ENCODE measurements at places on chromosomes 4 and X.

DNA sequence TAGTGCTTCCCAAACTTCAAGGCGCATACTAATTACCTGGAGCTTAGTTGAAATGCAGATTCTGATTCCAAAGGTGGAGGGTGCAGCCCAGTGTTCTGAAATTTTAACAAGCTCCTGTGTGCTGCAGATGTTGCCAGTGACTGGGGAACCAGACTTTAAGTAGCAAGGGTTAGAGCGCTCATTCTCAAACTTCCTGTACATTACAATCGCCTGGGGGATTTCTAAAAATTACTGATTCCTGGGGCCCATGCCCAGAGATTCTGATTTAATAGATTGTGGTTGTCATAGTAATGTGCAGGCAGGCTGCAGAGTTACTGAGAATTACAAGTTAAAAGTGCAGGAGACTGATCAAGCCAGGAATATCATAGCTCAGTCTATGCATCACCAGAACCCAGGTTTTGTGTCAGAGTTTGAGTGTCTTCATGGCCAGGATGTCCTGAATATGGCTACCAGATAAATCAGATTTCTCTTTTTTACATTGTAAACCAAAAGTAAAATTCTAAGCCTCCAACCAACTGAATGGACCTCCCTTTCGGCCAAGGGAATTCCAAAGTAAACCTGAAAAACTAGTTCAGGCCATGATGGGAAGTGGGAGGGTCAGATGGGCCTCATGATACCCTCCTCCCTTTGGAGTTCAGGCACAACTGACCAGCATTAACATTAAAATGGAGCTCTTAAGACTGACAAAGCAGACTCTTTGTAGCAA lies 121.6 kb downstream of the ATXN3L start:
- no peak for DNase-seq

GRCh38 chr4:52659722-52660261 lies 691 bp upstream of the USP46 start:
- peak; percentile 61 for DNase-seq

DNA sequence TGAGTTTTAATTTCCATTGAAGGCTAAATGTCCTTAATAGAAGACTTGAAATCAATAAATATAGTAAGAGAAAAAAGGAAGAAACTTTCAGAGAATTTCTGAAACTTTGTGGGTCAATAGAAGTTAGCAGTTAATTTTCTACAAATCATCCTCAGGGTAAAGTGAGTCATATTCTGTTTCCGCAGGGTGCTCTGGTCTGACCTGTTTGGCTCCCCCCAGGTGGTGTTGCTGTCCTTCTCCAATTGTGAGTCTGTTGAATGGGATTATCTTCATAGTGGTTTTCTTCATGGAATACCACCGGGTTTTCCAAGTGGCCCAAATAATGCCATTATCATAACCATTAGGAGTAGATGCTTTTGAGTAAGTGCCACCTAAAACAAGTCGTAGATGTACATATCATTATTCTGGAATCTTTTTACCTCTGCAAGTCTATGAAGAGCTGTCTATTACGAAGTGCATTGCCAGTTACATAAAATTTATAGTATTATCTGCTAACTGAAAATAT lies 7.7 kb downstream of the FGG start:
- no peak for DNase-seq

GRCh38 chrX:150409486-150409885 lies 46.4 kb downstream of the MAMLD1 start:
- DNase-seq: no peak

GRCh38 chr4:48779095-48779997 lies 733 bp downstream of the FRYL start:
- peak; percentile 78 for DNase-seq

DNA sequence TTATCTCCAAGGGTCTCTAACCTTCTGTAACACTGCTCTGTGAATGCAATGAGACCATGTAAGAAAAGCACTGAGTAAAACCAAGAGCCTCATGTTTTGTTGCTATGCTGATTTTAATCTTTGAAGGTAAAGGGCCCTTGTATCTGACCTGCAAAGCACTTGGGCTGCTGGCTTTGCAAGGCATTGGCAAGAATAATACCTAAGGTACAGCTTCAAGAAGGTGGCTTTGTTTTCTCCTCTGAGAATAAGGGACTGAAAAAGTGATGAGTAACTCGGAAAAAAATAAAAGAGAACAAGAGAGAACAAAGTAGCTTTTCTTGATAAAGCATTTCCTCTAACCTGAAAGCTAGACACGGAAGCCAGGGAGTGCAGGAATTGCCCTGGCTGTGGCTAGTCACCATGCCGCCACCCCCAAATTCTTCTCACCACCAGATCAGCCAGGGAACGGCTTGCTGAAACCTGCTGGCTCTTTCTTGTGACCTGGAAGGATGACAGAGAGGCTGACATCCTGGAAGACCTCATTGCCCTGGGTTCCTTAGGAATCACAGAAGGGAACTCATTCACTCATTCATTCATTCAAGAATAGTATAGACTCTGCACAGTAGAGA lies 41.8 kb upstream of the HS3ST1 start:
- DNase-seq: no peak

- peak; percentile 38 for DNase-seq
Measured at GRCh38 chrX:118727686-118728339, 407 bp downstream of the IL13RA1 start.

DNA sequence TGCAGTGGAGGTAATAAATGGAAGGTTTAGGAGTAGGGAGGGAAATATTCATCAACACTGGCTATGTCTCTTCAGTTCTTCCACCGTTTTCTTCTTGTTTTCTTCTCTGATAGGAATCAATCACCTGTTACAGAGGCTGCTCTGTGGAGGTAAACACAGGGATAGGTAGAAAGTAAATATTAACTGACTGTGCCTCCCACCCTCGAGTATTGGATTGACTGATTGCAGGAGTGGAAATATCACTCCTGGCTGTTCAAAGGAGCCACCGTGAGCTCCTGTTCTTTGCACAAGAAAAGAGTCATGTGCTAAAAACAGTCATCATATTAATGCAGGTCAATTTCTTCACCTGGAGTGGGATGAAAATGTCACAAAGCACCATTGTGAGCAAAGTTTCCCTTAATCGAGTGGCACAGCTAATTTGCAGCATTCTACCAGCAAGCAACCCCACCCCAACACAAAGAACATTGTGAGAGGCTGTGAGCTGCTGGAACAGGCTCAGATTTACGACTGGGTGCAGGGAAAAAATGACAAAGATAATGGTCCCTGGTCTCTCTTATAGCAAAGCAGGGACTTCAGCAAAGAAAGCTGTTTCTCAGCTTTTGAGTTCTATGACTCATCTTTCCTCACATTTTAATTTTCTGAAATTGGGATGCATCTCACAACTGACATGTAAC lies 113.7 kb upstream of the TSPAN5 start:
- no peak for DNase-seq

DNA sequence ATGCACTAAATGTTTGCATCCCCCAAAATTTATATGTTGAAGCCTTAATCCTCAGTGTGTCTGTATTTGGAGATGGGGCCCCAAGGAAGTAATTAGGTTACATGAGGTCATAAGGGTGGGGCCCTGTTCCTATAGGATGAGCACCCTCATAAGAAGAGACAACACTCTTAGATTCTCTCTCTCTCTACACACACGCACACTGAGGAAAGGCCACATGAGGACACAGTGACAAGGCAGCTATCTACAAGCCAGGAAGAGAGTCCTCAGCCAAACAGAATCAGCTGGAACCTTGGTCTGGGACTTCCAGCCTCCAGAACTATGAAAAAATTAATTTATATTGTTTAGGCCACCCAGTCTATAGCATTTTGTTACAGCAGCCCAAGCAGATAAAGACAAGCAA lies 69.3 kb upstream of the NOCT start:
- DNase-seq: no peak

DNA sequence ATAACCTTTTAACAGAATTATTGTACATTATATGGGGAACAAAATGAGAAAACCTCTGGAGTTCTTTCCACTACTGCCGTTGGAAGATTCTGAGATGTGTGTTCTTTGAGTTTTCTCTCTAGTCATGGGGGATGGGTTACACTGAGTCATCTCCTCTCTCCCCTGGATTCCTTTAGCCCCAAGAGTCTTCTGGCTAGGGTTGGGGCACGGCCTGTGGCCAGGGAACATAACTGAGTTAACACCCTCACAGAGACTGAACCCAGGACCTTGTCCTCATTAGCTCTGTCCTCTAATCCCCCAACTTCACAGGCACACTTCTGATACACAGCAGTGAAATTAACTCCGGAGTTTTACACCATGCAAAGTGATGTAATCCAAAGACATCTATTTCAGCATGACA lies 142.3 kb upstream of the F9 start:
- no peak for DNase-seq

DNA sequence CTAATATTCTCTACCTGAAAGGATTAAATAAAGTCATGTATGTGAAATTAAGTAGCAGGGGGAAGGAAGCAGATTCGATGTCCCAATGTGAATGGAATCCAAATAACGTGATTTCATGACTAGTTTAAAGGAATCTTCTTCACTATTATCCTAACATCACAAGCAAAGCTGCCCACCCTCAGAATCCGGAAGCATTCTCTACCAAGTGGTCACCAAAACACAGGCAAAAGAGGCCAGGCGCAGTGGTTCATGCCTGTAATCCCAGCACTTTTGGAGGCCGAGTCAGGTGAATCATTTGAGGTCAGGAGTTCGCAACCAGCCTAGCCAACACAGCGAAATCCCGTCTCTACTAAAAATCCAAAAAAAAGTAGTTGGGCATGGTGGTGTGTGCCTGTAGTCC lies 212.9 kb downstream of the LDB2 start:
- no peak for DNase-seq

DNA sequence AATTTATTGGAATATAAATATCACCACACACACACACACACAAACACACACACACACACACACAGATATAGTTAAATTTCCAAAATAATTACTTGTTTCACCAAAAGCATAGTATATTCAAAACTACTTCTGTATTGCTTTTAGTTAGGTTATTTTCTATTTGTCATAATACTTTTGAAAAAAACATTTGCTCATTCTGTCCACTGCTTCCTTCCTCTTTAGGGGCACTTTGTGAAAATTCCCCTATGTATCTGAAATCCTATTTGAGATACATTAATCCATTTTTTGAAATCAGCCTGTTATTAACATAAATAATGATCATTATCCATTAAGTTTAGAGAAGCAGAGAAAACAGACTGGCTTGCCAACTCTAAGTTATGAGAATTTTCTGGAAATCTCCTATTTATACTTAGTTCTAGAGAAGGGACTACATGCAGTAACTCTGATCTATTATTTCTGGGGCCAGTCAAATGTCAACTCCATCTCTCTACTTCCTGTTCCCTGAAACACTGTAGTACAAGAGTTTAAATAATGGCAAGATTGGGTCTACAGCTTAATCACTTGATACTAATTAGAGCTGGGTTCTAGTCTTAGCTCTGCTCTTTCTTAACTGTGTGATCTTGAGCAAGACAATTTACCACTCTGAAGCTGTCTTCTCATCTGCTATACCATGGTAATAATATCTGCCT lies 54.4 kb upstream of the GPR174 start:
- no peak for DNase-seq

DNA sequence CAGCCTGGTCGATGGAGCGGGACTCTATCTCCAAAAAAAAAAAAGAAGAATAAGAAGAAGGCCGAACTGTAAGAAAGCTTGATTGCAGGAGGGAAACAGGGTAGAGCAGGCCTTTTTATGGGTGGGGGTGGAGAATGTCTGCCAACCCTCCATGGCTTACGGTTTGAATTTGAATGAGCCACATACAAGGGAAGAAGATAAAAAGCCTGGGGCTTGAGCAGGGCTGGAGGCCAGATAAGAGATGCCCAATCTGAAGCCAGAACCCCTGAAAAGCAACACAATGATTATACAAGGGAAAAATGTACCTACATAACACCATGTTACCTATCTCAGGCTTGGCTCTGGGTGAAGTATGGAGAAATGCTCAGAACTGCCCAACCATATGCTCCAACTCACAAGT lies 57.3 kb upstream of the TRIM2 start:
- DNase-seq: no peak

- DNase-seq: no peak
Measured at GRCh38 chr4:90580326-90580725, 453.1 kb downstream of the CCSER1 start.

- DNase-seq: no peak
Measured at GRCh38 chr4:137676357-137676998, 144.2 kb upstream of the PCDH18 start.

DNA sequence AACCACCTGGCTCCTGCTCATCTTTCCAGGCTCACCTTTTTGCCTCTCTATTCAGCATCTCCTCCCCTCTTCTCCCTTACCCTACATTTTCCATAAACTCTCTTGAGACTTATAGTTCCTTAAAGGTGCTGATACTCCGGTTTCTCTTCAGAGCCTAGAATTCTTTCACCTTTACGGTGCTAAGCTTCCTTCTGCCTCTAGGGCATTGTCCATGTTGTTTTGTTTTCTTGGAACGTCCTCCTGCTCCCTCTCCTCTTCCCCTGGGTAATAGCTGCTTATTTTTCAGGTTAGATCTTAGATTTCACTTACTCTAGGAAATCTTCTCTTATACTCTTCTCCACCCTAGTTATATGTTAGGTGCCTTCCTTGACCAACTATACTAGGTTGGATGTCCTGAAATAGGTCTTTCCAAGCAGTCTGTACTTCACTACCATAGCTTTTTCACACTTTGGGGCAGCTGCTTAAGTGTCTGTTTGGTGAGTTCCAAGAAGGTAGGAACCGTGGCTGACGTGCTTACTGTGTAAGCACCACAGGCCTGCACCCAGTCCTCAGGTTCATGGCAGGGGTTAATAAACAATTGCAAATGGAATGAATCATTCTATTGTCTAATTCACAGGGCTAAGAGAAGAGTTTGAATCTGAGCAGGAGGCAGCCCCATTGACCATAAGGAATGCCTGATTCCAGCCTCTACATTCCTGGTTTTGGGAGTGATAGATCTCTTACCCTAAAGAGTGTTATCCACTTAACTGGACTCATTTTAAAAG lies 227.5 kb downstream of the MGST2 start:
- DNase-seq: no peak

DNA sequence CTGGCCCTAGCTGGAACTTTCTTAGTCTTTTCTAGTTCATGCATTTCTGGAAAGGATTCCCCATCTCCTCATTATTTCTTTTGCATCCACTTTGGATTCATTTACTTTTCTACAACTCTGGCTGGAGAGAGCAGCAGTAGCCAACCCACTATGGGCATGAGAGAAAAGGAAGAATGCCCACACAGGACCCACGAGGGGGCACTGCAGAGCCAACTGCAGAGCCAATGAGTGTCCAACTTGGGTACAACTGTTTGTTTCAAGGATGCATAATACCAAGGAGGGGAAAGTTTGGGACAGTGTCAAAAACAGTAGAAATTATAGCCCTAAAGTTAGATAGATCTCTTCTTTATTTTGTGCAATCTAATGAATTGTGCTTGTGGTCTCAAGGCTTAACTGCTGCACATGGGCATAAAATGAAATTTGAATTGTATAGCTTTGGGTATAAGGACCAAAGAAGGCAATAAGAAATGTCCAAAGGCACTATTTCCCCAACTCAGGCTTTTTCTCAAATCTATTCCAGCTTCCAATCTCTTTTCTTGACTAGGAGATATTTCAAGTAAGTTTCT lies 230.6 kb downstream of the NSUN7 start:
- peak; percentile 39 for DNase-seq

- DNase-seq: no peak
Measured at GRCh38 chr4:4377191-4377590, 9.7 kb upstream of the NSG1 start.
